Kidney (tissue), 22 donors: ENCODE measurements at places on chromosomes 5 and 9. TPM values are rescaled to one million over a fixed set of nuclear protein-coding genes. Genes with fewer than 3 reads are reported as not detected.

GRCh38 chr9:69898714-69899209 lies 78.1 kb downstream of the CFAP95 start:
- H3K4me3 ChIP-seq = no peak overlapping the region
- DNase-seq = no peak
- H3K36me3 ChIP-seq = no peaks in the 10 kb centered on the region
- H3K4me1 ChIP-seq = no peaks in the 10 kb centered on the region
- no peak overlapping the region for H3K27ac ChIP-seq
- no peaks in the 10 kb centered on the region for H3K27me3 ChIP-seq

DNA sequence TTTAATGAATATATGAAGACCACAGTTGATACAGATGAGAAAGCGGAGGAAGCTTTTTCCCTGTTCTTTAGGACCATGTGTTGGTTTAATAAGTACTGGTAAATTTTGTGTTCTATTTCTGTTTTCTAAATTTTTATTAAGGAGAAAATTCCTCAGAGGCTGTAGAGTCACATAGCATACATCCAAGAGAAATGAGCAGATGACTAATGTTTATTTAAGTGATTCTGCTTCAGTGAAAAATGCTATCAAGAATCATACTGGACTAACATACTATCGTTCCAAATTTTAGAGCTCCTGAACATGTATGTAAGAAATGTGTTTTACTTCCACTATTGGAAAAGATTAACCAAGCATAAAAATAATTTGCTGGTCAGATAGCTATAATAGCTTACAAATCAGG lies 115.0 kb downstream of the KIAA1958 start:
- no peak overlapping the region for H3K27ac ChIP-seq
- DNase-seq = no peak
- H3K36me3 ChIP-seq = no peaks in the 10 kb centered on the region
- peaks cover 2% of the 10 kb centered on the region for H3K4me1 ChIP-seq
- H3K4me3 ChIP-seq = no peak overlapping the region
- no peaks in the 10 kb centered on the region for H3K27me3 ChIP-seq

GRCh38 chr5:107469064-107469463 lies 201.7 kb downstream of the EFNA5 start:
- no peak for DNase-seq
- peaks cover 10% of the 10 kb centered on the region for H3K4me1 ChIP-seq
- no peaks in the 10 kb centered on the region for H3K36me3 ChIP-seq

DNA sequence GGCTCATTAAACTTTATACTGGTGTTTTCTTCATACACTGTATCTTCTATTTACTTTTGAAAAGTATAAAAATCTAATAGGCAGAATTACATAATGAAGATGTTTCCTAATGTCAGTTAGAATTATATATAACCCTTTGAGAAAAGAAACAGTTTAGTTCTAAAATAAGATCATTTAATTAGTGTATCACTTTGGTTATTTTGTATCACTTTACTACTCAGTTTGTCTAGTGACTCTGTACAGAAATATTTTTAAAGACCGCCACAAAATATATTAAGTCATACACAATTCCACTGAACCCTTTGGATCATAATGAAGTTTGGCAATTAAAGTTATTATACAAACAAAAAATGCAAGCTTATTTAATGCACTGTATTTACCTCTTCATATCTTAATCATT lies 15.0 kb downstream of the RFX3 start:
- H3K36me3 ChIP-seq = no peaks in the 10 kb centered on the region
- no peak for DNase-seq
- H3K27ac ChIP-seq = no peak overlapping the region
- H3K27me3 ChIP-seq = no peaks in the 10 kb centered on the region
- H3K4me3 ChIP-seq = no peak overlapping the region
- no peaks in the 10 kb centered on the region for H3K4me1 ChIP-seq

GRCh38 chr5:150034662-150035061 lies 34.1 kb downstream of the HMGXB3 start:
- H3K27me3 ChIP-seq = no peaks in the 10 kb centered on the region
- H3K4me3 ChIP-seq = no peak overlapping the region
- H3K27ac ChIP-seq = no peak overlapping the region
- H3K4me1 ChIP-seq = no peaks in the 10 kb centered on the region
- peaks cover 20% of the 10 kb centered on the region for H3K36me3 ChIP-seq

GRCh38 chr5:173451651-173452050 lies 123.4 kb upstream of the STC2 start:
- H3K4me1 ChIP-seq = no peaks in the 10 kb centered on the region
- DNase-seq = no peak
- H3K27ac ChIP-seq = no peak overlapping the region
- no peaks in the 10 kb centered on the region for H3K36me3 ChIP-seq

- H3K27ac ChIP-seq = no peak overlapping the region
- no peak overlapping the region for H3K4me3 ChIP-seq
- peaks cover 20% of the 10 kb centered on the region for H3K36me3 ChIP-seq
- no peaks in the 10 kb centered on the region for H3K27me3 ChIP-seq
- H3K4me1 ChIP-seq = no peaks in the 10 kb centered on the region
- no peak for DNase-seq
Measured at GRCh38 chr9:113315231-113315630, 12.1 kb upstream of the RNF183 start.

DNA sequence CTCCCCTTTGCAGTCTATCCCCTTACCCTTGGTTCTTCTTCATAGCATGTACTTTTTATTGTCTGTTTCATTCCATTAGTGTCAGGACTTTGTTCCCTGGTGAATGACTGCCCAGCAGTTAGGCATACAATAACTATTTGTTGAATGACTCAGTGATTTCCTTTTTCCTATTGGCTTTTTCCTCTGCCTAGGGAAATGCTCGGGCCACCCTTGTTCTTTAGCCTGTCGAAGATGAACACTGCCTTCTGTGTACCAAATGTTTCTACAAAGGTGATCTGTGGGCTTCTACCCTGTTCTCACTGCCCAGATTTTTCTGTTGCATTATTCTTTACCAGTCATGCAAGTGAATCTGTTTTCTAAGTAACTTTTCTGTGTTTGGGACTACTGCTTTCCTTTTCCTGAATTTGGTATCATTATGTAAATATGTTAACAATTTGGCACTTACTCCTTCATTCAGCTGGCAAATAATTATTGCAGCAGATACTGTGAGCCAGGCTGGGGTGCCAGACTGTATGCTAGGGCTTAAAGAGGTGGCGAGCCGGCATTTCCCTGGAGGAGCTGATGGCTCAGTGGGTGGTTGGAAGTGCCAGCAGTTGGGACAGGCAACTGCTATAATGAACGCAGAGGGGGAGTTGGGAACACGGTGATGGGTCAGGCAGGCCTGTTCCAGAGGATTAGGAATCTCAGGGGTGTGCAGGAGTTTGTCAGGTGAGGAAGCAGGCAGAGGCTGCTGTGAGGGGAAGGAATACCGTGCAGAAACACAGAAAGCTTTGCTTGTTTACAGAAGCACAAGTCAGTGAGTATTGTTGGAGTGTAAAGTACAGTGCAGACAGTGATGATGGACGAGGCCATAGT lies 30.6 kb downstream of the KDM4C start:
- H3K4me1 ChIP-seq = peaks cover 14% of the 10 kb centered on the region
- no peaks in the 10 kb centered on the region for H3K36me3 ChIP-seq
- no peak for DNase-seq
- peak overlapping the region; percentile 23 for H3K27ac ChIP-seq
- H3K27me3 ChIP-seq = no peaks in the 10 kb centered on the region
- peak overlapping the region; percentile 19 for H3K4me3 ChIP-seq

DNA sequence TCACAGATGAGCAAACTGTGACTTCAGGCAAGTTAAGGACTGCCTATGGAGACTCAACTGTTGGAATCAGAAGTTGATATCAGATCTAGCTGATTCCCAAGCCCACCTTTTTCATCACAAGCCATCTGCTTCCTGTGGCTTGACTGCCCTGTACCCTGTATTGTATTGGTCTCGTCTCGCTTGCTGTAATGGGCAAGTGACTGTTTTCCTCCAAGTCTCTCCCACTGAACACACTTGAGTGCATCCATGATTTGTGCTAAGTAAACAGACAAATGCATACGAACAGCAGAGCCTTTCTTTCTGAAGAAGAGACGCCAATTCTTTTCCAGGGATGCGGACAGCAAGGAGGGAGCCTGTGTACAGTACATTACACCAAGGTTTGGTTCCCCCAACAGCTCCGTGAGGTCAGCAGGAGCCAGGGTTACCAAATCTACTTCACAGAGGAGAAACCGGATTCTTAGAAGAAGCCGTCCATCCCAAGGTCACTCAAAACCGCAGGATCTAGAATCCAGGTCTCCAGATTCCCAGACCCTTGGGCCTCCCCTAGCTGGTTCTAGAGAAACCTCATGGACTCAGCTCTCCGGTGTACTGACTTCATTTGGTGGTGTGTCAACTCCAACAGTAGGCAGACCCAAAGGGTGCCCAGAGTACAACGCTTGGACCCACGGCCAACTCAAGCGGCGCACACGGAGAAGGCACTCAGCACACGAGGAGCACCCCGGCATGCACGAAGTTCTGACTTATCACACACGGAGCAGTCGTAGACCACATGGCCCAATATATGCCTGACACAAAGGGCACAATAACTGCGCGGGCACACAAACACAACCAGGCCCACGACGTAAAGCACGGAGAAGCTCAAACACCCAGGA lies 1.1 kb downstream of the BAG1 start:
- no peak for DNase-seq
- peaks cover 17% of the 10 kb centered on the region for H3K4me1 ChIP-seq
- H3K27me3 ChIP-seq = no peaks in the 10 kb centered on the region
- peak overlapping the region; percentile 96 for H3K4me3 ChIP-seq

DNA sequence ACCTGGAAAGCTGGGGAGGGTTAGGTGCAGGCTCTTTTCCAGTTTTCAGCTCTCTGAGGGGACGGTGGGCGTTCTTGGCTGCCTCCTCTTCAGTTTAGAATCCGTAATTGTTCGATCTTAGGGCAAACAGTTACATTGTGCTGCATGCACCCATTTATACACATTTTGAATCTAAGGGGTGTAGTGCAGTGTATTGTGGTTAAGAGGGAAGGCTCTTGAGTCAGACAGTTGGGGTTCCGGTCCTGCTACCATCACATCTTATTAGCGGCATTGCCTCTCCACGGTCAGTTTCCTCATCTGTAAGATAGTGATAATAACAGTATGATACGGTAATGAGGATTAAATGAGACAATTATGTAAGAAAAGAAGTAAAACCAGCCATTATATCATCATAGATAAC lies 625 bp downstream of the EXOSC2 start:
- H3K4me3 ChIP-seq = peak overlapping the region; percentile 79
- no peak for DNase-seq
- H3K27me3 ChIP-seq = no peaks in the 10 kb centered on the region
- H3K36me3 ChIP-seq = peaks cover 8% of the 10 kb centered on the region

- H3K4me3 ChIP-seq = no peak overlapping the region
- DNase-seq = no peak
- no peaks in the 10 kb centered on the region for H3K27me3 ChIP-seq
- no peaks in the 10 kb centered on the region for H3K36me3 ChIP-seq
- H3K27ac ChIP-seq = no peak overlapping the region
Measured at GRCh38 chr9:93387791-93388190, 63.7 kb upstream of the FAM120A start.

GRCh38 chr9:111700776-111701175 lies 39.4 kb downstream of the GNG10 start:
- no peak overlapping the region for H3K27ac ChIP-seq
- H3K4me1 ChIP-seq = no peaks in the 10 kb centered on the region
- H3K27me3 ChIP-seq = no peaks in the 10 kb centered on the region
- H3K36me3 ChIP-seq = no peaks in the 10 kb centered on the region
- H3K4me3 ChIP-seq = no peak overlapping the region

GRCh38 chr9:120383611-120383998 lies 196.4 kb downstream of the CDK5RAP2 start:
- no peak overlapping the region for H3K27ac ChIP-seq
- no peak for DNase-seq
- H3K36me3 ChIP-seq = no peaks in the 10 kb centered on the region
- no peaks in the 10 kb centered on the region for H3K27me3 ChIP-seq

DNA sequence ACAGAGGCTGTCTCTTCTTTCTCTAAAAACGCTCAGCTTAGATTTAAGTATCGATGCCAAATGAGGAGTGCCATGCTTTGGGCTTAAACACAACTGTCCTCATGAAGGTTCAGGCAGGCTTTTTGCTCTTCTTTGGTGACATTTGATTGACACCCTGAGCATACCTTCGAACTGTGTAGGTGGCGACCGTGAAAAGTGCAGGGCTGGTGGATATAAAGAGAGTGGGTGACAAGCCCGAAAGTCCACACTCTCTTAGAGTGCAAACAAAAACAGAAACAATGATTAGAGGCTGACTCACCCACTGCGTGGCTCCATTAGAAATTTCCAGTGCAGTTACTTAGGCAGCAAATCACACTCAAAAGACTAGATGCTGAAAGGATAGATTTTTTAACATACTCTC lies 141.7 kb downstream of the SYK start:
- no peak overlapping the region for H3K4me3 ChIP-seq
- no peaks in the 10 kb centered on the region for H3K27me3 ChIP-seq

GRCh38 chr5:74673011-74673790 lies 11.8 kb upstream of the HEXB start:
- no peaks in the 10 kb centered on the region for H3K4me1 ChIP-seq
- H3K27me3 ChIP-seq = no peaks in the 10 kb centered on the region
- no peaks in the 10 kb centered on the region for H3K36me3 ChIP-seq

- H3K4me1 ChIP-seq = no peaks in the 10 kb centered on the region
- H3K4me3 ChIP-seq = no peak overlapping the region
- H3K27ac ChIP-seq = no peak overlapping the region
- no peaks in the 10 kb centered on the region for H3K36me3 ChIP-seq
- no peaks in the 10 kb centered on the region for H3K27me3 ChIP-seq
- no peak for DNase-seq
Measured at GRCh38 chr5:69225860-69226259, 8.8 kb upstream of the CDK7 start.

DNA sequence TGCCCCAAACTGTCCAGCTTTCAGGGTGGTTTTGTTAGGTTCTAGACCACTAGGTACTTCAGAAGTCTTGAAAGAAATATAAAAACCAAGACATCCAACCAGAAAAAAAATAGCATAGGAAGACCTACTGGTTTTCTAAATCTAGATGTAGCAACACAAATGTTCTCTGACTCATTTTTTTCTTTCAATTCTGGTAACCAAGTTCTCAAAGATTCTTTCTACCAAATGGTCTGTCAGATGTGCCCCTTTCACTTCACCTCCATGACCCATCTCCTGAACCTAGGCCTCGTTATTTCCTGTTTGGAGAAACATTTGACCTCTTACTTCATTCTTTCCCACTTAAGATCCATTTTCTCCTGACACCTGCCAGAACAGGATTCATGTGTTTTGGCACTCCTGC lies 355.3 kb downstream of the KIAA0825 start:
- H3K36me3 ChIP-seq = no peaks in the 10 kb centered on the region
- H3K27me3 ChIP-seq = no peaks in the 10 kb centered on the region
- H3K27ac ChIP-seq = no peak overlapping the region
- H3K4me1 ChIP-seq = no peaks in the 10 kb centered on the region
- H3K4me3 ChIP-seq = no peak overlapping the region
- DNase-seq = no peak

GRCh38 chr9:22084336-22085035 lies 75.4 kb upstream of the CDKN2B start:
- H3K27ac ChIP-seq = no peak overlapping the region
- H3K27me3 ChIP-seq = no peaks in the 10 kb centered on the region
- H3K36me3 ChIP-seq = no peaks in the 10 kb centered on the region
- H3K4me1 ChIP-seq = no peaks in the 10 kb centered on the region

Gene CYSRT1
- total RNA-seq = 0.94 TPM

Gene NPR3
- total RNA-seq = 12.5 TPM

Gene ADGRD2
- not detected for total RNA-seq

Gene DMRT3
- not detected for total RNA-seq

Gene TTC23L
- total RNA-seq = 1.7 TPM

Gene ADAM19
- total RNA-seq = 9.2 TPM

Gene FOXD4L5
- 0.09 TPM for total RNA-seq

Gene NIPAL4
- not detected for total RNA-seq
